ENCODE measurements at places on chromosomes 5 and 9.
A peak's percentile ranks its signal among the peaks of the same experiment; 100 is the strongest.

- DNase-seq, result peak; percentile 72
Measured at GRCh38 chr9:92808726-92809451, 44.3 kb upstream of the BICD2 start.

DNA sequence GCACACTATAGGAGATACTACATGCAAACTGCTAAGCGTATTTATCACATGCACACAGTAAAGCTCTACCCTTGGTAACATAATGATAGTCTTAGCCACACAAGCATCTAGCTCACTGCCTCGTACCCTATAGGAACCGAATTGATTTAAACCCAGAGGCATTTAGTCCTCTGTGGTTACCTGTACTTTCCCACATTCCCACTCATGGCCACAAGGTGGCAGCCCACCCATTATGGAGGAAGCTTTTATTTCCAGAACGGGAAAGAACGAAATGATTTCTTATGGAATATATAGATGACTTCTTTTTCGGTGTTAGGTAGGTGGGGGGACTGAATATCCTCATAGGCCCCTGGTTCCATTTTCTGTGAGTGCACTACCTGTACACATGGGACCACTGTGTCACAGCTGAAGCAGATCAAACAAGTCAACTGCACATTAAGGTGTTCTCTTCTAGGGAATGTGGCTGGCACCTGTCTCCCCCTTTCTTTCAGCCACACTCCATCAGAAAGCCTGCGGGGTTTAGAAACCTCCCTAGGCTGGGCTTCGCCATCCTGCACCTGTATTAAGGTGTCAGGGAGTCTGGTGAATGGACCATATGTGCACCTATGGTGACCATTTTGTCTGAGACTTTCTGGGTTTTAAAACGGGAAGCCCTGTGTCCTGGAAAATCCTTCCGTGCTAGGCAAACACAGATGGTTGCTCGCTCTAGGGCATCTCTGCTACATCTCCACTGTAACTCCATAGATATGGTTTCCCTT, 313.2 kb downstream of the SLIT3 start:
- peak; percentile 43 for DNase-seq

DNA sequence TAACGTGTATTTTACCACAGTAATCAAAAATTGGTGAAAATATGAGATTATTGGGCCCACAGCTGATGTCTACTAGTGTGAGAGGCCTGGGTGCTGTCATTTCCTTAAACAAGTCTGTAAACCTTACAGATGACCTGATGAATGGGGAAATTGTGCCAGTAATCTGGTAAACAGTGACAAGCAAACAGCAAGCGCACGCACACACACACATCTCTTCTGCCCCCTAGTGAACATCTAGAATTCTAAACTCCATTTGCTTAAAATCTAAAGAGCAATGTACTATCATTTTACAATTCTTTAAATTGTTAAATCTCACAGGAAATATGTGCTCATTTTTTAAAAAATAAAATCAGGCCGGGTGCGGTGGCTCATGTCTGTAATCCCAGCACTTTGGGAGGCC, 7.5 kb upstream of the RAPGEF1 start:
- no peak for DNase-seq

GRCh38 chr5:116035123-116035522, 2.9 kb downstream of the ARL14EPL start:
- DNase-seq, result no peak

GRCh38 chr5:97854871-97855762, 672.1 kb upstream of the RIOK2 start:
- no peak for DNase-seq

DNA sequence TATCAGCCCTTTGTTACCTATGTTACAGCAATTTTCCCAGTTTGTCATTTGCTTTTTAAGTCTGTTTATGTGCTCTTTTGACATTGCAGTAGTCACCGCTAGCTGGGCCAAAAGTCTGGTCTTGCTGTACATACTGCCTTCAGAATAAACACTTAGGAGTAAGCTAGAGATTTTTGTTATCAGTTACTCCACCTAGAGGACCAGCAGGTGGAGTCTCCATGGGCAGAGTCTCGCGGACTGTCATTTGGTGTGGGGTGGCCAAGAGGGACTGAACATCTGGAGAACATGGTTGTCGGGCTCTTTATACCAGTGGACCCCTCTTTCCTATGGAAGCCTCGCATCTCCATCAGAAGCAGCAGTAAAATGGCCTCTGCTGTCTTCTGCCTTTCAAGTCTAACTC, 10.8 kb upstream of the MGAT1 start:
- DNase-seq, result no peak

DNA sequence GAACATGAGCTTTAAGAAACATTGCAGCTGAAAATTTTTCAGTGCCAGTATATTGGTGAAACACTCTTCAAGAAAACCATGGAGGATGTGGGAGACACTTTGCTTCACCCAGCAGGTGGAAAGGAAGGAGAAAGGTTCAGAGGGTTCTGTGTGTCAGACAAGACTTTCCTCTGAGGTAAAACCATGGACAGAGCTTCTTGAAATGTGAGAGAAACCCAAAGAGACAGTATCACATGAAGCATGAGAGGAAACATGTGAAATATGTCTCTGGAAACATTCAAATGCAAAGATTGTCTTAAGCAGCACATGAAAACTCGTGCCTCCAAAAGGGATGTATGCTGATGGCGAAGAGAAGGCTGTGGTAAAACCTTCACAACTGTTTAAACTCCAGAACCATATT, 368.9 kb upstream of the ST8SIA4 start:
- DNase-seq, result no peak

GRCh38 chr9:98955259-98955658, 11.6 kb downstream of the COL15A1 start:
- no peak for DNase-seq

- no peak for DNase-seq
Measured at GRCh38 chr5:154714266-154714986, 40.8 kb upstream of the LARP1 start.

GRCh38 chr9:8254541-8254940, 455.0 kb upstream of the DMAC1 start:
- DNase-seq, result no peak

DNA sequence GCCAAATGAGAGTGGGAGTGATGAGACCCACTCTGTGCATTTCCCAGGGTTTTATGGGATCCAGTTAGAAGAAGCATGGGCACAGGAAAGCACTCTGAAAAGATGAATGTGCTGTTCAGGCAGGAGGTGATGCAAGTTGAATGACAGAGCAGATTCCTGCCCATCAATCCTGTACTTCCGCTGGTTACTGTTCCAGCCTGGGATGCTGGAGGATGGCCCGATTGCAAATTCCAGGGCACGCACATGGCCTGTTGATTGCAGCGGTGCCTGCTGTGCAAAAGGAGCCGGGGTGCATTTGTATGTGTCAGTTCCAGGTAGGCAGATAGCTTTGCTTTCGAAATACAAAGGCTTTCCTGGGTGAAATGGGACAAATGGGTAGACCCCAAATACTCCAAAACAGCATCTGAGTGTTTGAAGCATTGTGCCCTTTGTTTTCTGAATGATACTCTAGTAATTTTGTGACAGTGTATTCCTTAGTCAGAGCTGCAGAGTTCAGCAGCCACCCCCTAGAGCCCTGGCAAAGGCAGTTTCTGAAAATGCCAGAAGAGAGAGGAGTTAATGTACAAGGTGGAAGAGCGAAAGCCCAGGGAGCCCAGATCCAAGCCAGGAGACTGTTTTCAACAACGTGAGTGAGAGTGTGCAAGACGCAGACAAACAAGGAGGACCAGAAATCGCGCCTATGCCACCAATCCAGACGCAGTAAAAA, 454.2 kb upstream of the CLINT1 start:
- DNase-seq, result no peak
